Stomach (tissue), 19 donors: ENCODE measurements at places on chromosomes 5 and 9. TPM values are rescaled to one million over a fixed set of nuclear protein-coding genes. Genes with fewer than 3 reads are reported as not detected.

The SOHLH1 gene
- total RNA-seq, result not detected

The TTC23L gene
- 1.5 TPM for total RNA-seq

The PAEP gene
- not detected for total RNA-seq

DNA sequence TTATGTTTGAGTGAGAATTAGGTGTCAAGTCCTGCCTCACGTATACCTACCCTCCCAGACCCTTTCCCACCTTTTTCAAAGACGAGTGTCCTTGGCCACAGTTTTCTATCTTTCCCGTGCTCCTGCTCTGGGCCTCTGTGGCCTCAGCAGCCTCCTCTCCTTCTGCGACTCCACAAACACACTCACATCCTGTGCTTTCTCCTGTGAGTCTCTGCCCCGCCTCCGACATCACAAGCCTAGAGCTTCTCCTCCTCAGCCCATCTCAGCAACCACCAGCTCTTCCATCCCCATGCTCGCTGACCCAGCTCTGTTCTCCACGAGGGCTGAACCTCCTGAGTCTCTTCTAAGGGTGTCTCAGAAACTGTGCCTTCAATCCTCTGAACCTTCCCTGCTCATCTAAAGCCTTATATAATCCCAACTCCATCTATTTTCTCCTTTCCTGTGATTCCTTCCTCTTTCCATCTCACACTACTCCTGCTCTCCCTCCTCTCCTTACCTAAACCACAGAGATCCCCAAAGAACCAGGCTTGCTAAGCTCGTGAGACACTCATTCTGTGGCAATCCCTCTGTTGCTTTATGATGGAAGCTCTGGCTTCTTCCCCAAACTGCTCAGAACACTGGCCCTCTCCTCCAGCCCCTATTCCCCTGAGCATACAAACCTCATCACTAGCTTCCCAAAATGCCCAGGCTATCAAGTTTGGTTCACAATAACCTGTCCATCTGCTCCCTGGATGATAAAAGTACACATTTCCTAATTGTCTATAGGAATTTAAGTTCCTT is 55.2 kb downstream of the RASEF start:
- no peak overlapping the region for H3K27ac ChIP-seq
- peaks cover 10% of the 10 kb centered on the region for H3K36me3 ChIP-seq
- no peak overlapping the region for H3K4me3 ChIP-seq
- H3K27me3 ChIP-seq, result no peaks in the 10 kb centered on the region
- no peak for DNase-seq

GRCh38 chr9:101468116-101468515 is 32.5 kb upstream of the ALDOB start:
- H3K36me3 ChIP-seq, result peaks cover 9% of the 10 kb centered on the region
- no peak overlapping the region for H3K27ac ChIP-seq
- no peak overlapping the region for H3K4me3 ChIP-seq
- peaks cover 7% of the 10 kb centered on the region for H3K4me1 ChIP-seq
- no peaks in the 10 kb centered on the region for H3K27me3 ChIP-seq

DNA sequence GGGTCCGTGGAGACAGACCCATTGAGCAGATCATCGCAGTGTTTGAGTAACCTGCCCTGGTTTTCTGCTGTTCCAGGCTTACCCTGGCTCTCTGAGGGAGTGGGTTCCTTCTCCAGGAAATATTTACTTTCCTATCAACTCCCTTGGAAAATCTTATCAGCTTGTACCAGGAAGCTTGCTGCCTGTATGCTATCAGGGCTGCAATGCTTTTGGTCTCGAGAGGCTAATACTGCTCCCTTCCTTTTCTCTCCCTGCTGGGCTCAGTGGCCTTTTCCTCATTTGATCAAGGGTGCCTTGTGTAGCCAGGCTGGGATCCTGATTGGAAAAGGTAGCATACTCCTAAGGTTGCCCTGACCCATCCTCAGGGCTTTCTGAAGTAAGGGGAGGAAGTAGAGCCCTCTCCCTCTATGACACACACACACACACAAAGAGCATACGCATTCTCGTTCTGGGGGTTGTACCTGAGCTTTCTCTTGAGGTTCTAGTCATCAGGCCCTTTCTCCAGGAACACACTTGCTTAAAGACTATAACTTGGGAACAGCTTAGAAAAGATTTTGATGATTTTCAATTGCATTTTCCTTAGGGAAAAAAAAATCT is 41.6 kb downstream of the CYSTM1 start:
- H3K27me3 ChIP-seq, result no peaks in the 10 kb centered on the region
- H3K4me3 ChIP-seq, result no peak overlapping the region
- H3K4me1 ChIP-seq, result peaks cover 64% of the 10 kb centered on the region
- peak overlapping the region; percentile 98 for H3K27ac ChIP-seq
- peak; percentile 77 for DNase-seq

- no peaks in the 10 kb centered on the region for H3K27me3 ChIP-seq
- DNase-seq, result no peak
- H3K27ac ChIP-seq, result no peak overlapping the region
- H3K4me3 ChIP-seq, result no peak overlapping the region
- no peaks in the 10 kb centered on the region for H3K36me3 ChIP-seq
Observed at GRCh38 chr9:18327121-18327520, 146.8 kb upstream of the ADAMTSL1 start.

GRCh38 chr9:2000314-2000713 is 14.8 kb upstream of the SMARCA2 start:
- DNase-seq, result no peak
- no peaks in the 10 kb centered on the region for H3K4me1 ChIP-seq
- H3K4me3 ChIP-seq, result no peak overlapping the region
- no peaks in the 10 kb centered on the region for H3K27me3 ChIP-seq

DNA sequence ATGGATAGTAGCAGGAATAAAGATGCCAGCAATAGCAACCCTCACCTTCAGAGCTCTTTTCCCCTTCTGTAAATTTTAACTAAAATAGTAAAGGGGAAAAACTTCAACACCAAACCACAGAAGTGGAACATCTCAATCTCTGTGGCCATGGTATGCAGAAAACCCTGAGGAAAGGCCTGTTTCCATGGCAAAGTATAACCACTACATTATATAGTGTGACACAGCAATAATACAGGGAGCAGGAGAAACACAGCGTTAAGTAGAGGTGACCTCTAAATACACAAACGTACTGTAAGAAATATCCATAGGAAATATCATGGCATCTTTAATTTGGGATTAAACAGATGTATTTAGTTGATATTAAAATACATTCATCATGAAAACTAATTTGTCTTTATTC is 106.4 kb downstream of the SLC24A2 start:
- no peak overlapping the region for H3K27ac ChIP-seq
- no peaks in the 10 kb centered on the region for H3K27me3 ChIP-seq
- H3K36me3 ChIP-seq, result no peaks in the 10 kb centered on the region
- H3K4me1 ChIP-seq, result no peaks in the 10 kb centered on the region
- no peak overlapping the region for H3K4me3 ChIP-seq
- no peak for DNase-seq

DNA sequence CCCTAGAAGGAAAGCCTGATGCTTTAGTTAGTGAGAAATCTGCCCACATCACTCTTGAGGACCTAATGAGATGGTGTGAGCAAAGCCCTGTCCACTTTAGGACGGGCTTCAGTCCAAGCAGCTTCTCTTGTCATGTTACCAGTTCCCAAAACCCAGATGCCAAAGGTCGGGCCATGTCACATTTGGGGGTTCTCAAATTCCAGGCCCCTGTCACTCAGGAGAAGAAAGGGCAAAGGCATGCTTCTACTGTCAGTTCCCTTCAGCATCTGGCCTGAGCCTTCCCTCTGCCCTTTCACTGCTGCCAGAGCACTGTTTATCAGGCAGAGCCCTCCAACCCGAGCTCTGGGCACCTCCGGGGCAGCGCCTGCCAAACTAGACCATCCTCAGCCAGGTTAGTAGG is 556.0 kb downstream of the BNC2 start:
- peaks cover 5% of the 10 kb centered on the region for H3K4me1 ChIP-seq
- DNase-seq, result no peak
- H3K36me3 ChIP-seq, result no peaks in the 10 kb centered on the region
- no peak overlapping the region for H3K4me3 ChIP-seq
